ENCODE measurements at places on chromosomes 7 and 10.

DNA sequence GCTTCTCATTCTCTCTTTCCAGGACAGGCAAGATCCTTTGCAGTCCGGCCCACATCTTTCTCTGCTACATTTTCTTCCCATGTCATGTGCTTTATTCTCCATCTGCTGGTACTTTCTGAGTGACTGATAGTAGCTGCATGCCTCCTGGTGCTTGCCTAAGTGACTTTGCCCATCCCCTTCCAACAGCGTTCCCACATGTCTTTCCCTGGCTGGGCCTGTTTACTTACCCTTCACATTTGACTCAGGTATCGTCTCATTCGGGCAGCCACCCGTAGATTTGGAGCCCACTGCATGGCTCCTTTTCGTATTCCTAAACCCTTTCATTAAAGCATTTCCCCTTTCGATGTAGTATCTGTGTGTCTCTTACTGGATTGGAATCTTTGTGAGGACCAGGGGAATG is 24.6 kb downstream of the TYW1 start:
- no peaks in the 10 kb centered on the region for H3K27me3 ChIP-seq
- peaks cover 13% of the 10 kb centered on the region for H3K36me3 ChIP-seq
- DNase-seq: no peak
- no peaks in the 10 kb centered on the region for H3K4me1 ChIP-seq
- H3K4me3 ChIP-seq: no peak overlapping the region

- H3K4me3 ChIP-seq: no peak overlapping the region
- H3K4me1 ChIP-seq: peaks cover 7% of the 10 kb centered on the region
- H3K27ac ChIP-seq: no peak overlapping the region
- peaks cover 8% of the 10 kb centered on the region for H3K36me3 ChIP-seq
Measured at GRCh38 chr7:106827626-106828025, 37.5 kb upstream of the PIK3CG start.

- H3K27me3 ChIP-seq: no peaks in the 10 kb centered on the region
- DNase-seq: no peak
- H3K27ac ChIP-seq: no peak overlapping the region
- H3K4me1 ChIP-seq: peaks cover 5% of the 10 kb centered on the region
Measured at GRCh38 chr7:96508371-96508770, 186.5 kb upstream of the SLC25A13 start.

DNA sequence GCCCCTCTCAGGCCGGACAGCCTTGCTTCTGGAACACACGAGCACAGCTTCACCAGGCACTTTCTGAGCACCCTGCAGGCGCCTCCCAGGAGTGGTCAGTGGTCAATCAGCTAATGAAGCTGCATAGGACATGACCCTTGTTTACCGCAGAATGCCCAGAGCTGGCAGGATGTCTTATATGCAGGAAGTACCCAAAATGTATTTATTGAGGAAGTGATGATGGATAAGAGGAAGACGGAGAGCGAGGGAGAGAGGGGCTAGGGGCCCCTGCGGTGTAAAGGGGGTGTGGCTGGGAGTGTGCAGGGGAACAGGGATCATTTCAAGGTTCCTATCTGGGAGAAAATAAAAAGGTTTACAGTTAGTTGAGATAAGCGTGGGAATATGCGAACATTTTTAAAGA is 3.3 kb downstream of the CYP2E1 start:
- H3K27ac ChIP-seq: no peak overlapping the region
- H3K27me3 ChIP-seq: no peaks in the 10 kb centered on the region
- no peak for DNase-seq
- H3K4me3 ChIP-seq: no peak overlapping the region

DNA sequence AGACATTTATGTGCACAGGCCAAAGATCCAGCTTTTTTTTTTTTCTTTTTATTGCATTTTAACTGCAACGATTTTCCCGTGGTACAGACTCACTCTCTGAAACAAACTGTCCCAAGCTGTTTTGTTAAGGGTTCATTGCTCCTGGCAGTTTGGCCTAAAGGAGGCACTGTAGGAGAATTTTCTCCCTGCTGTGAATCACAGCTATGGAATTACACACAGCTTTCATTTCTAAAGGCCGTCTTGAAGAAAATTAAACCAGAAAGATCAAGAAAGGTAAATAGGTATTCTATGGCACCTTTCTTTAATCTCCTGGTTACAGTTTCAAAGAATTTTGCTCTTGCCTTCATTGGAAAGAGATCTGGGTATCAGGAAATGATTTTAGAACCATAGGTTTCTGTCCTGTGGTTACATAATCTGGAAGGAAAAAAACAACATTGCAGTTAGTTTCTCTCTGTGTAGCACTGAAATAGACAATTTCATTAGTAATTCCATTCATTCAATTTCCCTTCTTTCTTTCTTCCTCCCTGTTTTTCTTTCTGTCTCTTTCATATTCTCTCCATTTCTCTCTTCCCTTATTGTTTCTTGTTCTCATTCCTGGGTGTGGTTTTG is 51.2 kb downstream of the PDK4 start:
- peak overlapping the region; percentile 53 for H3K27ac ChIP-seq
- no peaks in the 10 kb centered on the region for H3K36me3 ChIP-seq
- no peak for DNase-seq

DNA sequence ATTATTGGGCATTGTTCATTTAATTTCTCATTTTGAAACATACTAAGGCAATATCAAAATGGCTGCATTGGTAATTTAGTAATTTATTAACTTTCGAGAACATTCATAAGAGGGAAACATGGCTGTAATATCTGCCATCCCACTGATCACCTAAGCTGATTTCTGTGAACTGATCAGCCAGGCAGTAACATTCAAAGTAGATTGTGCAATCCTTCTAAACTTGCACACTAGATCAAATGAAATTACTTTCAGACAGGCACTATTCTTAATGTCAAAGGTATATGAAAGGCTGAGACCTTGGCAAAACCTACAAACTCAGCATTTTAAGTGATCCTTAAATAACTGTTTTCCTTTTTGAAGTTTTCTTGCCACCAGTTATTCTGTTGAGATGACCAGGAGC is 290.7 kb downstream of the CACNA2D1 start:
- H3K36me3 ChIP-seq: no peaks in the 10 kb centered on the region
- H3K4me1 ChIP-seq: no peaks in the 10 kb centered on the region
- no peak for DNase-seq

- H3K4me1 ChIP-seq: no peaks in the 10 kb centered on the region
- H3K36me3 ChIP-seq: peaks cover 3% of the 10 kb centered on the region
- no peak overlapping the region for H3K4me3 ChIP-seq
- no peak for DNase-seq
- no peaks in the 10 kb centered on the region for H3K27me3 ChIP-seq
Measured at GRCh38 chr7:127859330-127859729, 171.9 kb downstream of the LRRC4 start.

DNA sequence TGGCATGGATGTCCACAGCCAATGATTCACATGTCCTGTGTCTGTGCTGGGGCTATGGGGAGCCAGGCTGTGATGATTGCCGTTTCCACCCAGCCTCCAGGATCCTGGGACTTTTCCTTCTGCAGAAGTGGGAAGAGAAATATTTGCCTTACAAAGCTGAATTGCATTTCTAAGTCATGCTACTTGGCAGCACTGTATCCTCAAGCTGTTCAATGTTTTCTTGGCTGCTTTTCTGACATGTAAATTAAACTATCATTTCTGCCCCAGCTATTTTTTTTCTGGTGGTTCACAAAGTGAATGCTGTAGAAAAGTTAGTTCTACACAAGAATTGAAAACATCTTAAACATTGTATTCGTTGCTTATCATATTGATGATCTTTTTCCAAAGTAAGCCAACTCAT is 51.9 kb upstream of the TCERG1L start:
- H3K27me3 ChIP-seq: peaks cover 59% of the 10 kb centered on the region
- no peak for DNase-seq
- H3K36me3 ChIP-seq: no peaks in the 10 kb centered on the region
- H3K4me1 ChIP-seq: no peaks in the 10 kb centered on the region
- no peak overlapping the region for H3K27ac ChIP-seq

All from neural crest cell (in vitro differentiated cells).